GM12878 (cell line): ENCODE measurements at places on chromosomes 6 and 20.

- no peak for DNase-seq
These were observed 2.2 kb downstream of the NKX2-4 start for GRCh38 chr20:21395051-21395665.

DNA sequence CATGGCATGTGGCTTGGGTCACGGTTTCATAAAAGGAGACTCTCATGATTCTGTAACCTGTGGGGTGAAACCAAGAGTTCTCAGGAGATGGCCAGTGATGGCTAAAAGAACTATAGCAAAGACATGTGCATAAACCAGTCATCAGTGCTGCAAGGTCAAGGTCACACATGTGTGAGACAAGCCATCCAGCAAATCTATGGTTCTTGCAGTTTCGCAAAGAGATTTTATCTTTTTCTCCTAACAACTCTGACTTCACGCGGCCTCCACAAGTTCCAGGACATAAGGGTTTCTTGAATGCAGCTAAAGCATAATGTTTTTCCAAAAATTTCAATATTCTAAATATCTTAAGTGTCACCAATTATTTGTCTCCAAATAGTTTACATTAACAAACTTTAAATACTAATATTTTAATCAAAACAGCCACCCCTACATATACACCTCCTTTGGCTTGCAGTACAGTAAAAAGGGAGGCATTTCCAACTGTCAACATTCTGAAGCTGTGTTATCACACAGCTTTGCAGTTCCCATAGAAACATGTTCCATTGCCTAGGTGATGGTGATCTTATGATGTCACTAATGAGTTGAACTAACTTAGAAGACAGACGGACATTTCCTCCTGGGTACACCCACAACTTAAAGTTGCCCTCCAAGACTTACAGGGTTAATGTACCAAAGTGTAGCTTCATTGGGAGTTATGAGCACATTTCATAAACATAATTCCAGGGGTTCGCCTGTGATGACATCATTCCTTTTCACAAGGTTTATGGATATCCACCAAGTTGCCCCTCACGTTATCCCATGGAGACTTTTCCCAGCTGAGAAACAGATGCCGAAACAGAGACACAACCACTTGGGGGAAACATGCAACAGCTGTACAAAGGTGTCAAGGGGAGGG, 250.9 kb upstream of the PDE10A start:
- DNase-seq, result no peak

GRCh38 chr20:58573986-58574385, 58.8 kb upstream of the APCDD1L start:
- DNase-seq, result no peak

- DNase-seq, result no peak
These were observed 1.0 kb upstream of the STMND1 start for GRCh38 chr6:17100806-17101205.

DNA sequence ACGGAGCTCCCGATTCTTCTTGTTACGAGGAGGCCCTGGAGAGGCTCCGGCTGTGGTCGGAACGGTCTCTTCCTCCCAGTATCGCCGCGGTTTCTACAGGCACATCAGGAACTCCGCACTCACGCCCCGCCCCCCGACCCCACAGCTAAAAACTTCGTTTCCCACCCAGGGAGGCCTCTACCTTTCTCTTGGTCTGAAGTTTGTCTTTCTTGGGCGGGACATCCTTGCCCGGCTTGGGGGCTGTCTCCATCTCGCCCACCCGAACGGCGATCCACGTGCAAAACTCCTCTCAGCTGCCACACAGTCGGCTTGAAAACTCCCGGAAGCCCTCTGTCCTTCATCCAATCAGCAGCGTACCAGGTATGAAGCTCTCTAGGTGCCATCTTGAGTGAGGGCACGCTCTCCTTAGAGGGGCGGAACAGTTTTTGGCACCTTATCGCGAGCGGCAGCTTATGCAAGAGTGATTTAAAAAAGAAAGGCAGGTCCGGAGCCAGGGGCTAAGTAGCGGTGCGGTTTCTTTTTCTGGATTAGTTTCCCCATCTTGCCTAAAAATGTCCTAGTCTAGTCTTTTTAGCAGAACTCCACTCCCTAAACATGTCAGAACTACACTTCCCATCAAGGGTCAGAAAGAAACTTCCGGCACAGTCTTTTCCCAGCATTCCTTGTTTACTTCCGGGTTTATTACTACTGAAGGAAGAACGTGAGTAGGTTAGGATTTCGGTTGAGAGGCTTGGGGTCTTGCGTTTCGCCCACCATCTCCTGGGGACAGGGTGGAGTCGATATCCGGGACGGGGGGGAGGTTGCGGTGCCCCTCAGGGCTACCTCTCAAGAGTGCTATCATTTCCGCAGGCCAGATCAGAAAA, at the start of the genes PFDN6 and WDR46:
PFDN6 (plus strand) TSS at position 681 of the 863 bp plus-strand sequence. CDS start 256 bp downstream, outside the sequence.
WDR46 (minus strand) TSS at position 319 of the 863 bp plus-strand sequence; CDS start at position 250, 69 bp downstream.
- DNase-seq, result peak; percentile 89
